Sciatic nerve (tissue), 2 donors: ENCODE measurements at places on chromosomes 6 and 20. TPM values are rescaled to one million over a fixed set of nuclear protein-coding genes. Genes with fewer than 3 reads are reported as not detected.

GRCh38 chr6:39339868-39340550 is 17.5 kb upstream of the KCNK16 start:
- no peak for DNase-seq

DNA sequence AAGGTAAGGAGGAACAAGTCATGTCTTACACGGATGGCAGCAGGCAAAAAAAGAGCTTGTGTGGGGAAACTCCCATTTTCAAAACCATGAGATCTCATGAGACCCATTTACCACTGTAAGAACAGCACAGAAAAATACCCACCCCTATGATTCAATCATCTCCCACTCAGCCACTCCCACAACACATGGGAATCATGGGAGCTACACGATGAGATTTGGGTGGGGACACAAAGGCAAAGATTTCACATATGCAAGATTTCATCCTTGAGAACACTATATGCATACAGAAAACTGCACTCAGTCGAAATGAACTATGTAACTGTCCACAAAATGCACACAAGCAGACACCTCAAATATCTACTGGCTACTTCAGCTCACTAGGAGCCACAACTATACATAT is 480.6 kb upstream of the BTBD3 start:
- no peak for DNase-seq

DNA sequence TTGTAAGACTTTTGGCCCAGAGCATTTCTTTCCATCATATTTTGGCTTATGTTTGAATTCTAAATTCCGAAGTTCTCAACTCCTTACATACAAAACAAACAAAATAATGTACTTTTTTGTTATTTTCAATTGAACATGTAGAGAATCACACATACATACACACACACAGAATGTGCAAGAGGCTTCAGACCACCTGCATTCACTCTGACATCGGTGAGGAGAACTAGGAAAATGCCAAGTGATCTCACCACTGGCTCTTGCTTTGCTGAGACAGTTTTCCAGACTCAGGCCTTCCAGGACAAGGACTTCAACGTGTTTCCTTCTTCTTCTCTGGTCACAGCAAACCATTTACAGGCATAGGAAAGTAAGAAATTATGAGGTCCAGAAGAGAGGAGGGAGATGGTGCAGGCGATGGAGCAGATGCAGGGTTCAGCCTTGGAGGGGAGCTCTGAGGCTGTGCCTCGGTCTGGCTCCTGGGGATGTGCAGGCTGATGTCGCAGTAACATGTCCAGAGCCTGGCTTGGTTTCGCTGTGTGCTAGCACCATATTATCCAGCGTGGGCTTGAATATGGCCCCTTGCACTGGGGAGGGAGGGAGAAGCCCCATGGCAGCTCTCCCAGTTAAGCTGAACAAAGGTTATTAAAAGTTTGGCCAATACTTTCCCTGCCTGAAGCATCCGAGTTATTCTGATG is 93.4 kb downstream of the DACT2 start:
- DNase-seq = no peak

DNA sequence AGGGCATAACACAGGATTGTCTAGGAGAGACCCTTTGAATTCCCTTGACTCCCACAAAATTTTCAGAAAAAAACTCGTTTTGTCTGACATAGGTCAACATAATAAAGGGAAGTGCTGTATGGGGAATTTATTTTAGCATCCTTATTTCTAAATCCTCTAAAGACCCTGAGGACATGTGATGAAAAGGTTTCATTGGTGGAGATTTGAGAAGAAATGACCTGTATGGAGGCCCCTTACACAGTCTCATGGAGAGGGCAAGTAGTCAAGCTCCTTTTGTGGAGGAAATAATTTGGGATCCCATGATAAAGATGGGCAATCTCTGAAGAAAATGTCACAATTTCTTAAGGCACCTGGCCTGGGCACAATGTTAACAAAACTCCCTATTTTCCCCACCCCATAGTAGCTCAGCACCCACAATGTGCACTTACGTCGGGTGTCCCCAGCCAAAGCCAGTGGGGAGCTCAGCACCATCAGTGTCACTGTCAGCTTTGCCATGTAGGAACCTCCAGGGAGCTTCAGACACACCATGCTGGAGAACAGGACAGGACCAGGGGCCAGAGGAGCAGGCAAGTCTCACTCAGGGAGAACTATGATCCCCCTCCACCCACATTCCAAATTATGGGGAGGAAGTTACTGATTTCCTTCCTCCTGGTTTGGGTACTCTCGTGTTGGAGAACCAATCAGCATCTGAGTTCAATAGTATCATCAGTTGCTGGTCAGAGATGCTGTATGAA is at the start of gene HLA-DRB5:
HLA-DRB5 (minus strand) TSS at position 591 of the 734 bp plus-strand sequence; CDS start at position 528, 63 bp downstream.
- peak; percentile 58 for DNase-seq

DNA sequence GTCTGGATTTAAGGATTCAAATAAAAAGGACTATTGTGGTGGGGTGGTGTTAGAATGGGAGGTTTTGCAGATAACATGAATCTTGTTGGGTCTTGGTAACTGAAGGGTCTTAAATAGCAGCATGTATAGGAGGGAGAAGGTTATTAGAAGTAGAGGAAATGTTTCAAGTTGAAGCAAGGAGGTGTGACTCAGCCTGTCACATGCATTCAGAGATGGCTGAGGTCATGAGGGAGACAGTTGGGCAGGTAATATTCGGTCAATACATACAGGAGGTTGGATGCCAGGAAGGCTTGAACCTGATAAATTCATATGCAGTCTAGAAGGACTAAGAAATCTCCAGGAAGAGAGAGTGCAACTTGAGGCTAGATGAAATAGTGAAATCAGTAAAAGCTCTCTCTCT is 6.1 kb downstream of the KLHL31 start:
- no peak for DNase-seq

DNA sequence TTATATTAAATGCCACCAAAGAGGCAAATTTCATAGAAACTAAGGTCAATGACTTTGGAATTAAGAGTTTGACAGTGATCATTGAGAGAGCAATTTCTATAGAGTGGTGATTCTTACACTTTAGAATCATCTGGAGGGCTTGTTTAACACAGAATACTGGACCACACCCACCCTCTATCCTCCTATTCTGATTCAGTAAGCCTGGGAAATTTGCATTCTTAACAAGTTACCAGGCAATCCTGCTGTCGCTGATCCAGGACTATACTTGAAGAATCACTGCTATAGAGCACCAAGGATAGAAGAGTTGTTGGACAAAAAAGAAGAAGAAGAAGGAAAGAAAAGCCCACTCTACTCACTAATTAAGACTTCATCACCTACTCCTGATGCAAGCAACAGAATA is 21.3 kb upstream of the TBX18 start:
- no peak for DNase-seq

DNA sequence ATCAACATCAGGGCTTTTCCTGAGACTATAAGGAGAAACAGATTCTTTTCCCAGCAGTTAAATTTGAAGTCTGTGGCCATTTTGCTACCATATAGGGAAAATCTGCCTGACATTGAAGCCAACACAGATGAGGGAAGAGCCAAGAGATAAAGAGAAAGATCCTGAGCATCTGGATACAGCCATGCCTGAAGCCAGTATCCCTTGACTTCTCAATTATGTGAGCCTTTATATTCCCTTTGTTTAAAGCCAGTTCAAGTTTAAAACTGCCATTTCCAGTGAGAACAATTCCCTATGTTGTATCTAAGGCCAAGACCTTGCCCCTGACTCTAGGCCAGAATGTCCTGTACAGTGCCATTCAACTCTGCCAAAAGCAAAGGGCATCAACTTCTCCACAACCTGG is 3.8 kb upstream of the NRSN2 start:
- no peak for DNase-seq

Gene COL19A1
- total RNA-seq = 0.98 TPM

Gene SPDEF
- not detected for total RNA-seq

Gene TRIM31
- not detected for total RNA-seq

Gene GLP1R
- 1.6 TPM for total RNA-seq

Gene ABT1
- 10.3 TPM for total RNA-seq

GRCh38 chr20:49569411-49570115 is 1.6 kb upstream of the PTGIS start:
- peak; percentile 57 for DNase-seq

Gene OR2H2
- total RNA-seq = not detected

Gene OR12D3
- total RNA-seq = not detected

Gene MPC1
- total RNA-seq = 49.2 TPM

Gene STMND1
- 0.27 TPM for total RNA-seq

- DNase-seq = no peak
Observed at GRCh38 chr6:106431972-106432371, 71.5 kb downstream of the CRYBG1 start.
